ENCODE measurements at places on chromosomes 2 and 18.

GRCh38 chr2:114542695-114543094, 100.3 kb downstream of the DPP10 start:
- peaks cover 30% of the 10 kb centered on the region for H3K4me1 ChIP-seq
- no peak overlapping the region for H3K27ac ChIP-seq
- H3K36me3 ChIP-seq = no peaks in the 10 kb centered on the region
- no peaks in the 10 kb centered on the region for H3K27me3 ChIP-seq
- no peak for DNase-seq

- no peak overlapping the region for H3K4me3 ChIP-seq
- no peaks in the 10 kb centered on the region for H3K36me3 ChIP-seq
- no peaks in the 10 kb centered on the region for H3K27me3 ChIP-seq
- DNase-seq = no peak
Observed at GRCh38 chr2:66538291-66538690, 103.4 kb downstream of the MEIS1 start.

DNA sequence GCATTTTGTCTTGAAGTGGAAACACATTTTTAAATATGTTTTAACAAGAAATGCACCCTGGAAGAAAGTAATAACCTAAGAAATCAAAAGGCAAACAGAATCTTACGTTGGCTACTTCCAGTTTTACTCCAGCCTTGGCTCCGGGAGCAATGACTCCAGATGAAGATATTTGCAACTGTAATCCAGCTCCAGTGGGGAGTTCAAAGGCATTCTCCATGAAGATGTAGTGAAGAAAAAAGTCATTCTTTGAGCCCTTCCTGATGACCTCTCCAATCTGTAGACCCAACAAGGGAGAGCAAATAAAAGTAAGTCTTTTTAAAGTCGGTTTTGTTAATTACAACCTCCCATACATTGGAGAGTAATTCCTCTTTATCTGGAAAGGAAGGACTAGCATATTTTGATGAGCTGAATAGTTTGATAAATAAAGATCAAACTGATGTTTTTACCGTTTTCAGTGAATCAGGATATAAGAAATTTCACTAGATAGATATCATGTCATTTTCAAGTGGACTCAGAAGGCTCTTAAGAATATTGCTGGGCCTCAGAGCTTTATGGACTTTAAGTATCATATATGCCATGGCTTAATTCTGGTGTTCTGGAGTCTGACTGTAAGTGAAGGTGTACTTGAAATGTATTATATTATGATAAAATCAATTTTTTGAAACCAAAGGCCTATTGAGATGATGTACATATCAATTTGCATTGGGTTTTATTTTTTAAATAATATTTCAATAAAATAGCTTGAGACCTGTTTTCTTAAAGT, 20.3 kb downstream of the APOB start:
- no peak overlapping the region for H3K4me3 ChIP-seq
- no peaks in the 10 kb centered on the region for H3K27me3 ChIP-seq
- no peak for DNase-seq

DNA sequence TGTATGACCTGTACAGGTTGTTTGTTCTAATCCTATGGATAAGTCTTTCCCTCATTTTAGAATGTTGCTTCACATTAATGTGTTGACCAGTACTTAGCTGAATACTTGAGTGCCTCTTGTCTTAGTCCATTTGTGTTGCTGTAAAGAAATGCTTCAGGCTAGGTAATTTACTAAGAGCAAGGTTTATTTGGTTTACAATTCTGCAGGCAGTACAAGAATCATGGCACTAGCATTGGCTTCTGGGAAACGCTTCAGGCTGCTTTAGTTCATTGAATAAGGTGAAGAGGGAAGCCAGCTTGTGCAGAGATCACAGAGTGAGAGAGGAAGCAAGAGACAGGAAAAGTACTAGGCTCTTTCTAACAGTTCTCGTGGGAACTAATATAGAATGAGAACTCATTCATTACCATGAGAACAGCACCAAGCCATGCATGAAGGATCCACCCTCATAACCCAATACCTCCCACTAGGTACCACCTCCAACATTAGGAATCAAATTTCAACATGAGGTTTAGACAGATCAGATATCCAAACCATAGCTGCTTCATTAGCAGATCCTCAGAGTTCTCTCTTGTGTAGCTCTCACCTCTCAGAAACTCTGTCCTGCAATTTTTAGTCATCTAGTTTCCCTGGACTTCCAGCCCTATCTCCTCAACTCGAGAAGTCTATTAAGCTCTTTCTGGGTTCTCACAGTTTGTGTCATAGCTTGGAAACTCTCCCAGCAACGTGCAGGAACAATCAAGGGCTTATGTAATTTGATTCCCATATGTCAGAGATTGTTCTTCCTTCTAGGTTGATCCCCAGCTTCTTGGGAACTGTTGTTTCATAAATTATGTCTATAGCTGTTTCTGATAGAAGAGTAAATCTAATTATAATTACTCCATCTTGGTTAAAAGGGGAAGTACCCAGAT, 2082.3 kb upstream of the CELF4 start:
- DNase-seq = peak; percentile 3
- no peak overlapping the region for H3K27ac ChIP-seq
- H3K36me3 ChIP-seq = no peaks in the 10 kb centered on the region
- no peaks in the 10 kb centered on the region for H3K4me1 ChIP-seq

DNA sequence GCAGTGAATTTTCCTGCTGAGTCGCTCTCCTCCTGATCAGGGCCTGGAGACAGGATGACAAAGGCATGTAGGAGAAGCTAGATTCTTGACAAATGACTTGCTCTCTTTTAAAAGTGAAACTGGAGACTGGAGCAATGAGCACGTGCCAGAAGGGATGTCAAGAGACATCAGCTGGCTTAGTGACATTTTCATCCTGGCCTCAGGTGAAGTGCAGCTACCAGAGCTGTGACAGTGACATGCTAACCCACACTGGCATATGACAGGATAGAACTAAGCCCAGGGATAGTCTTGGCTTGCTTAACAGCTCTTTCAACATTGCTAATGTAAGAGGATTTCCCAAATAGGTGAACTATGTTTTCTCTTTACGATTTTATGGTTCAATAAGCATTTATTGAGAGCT, 757.5 kb upstream of the DDX18 start:
- no peak for DNase-seq
- no peak overlapping the region for H3K27ac ChIP-seq
- H3K27me3 ChIP-seq = no peaks in the 10 kb centered on the region
- H3K4me1 ChIP-seq = no peaks in the 10 kb centered on the region

GRCh38 chr18:77702686-77703085, 453.0 kb downstream of the GALR1 start:
- no peaks in the 10 kb centered on the region for H3K36me3 ChIP-seq
- H3K27ac ChIP-seq = no peak overlapping the region
- H3K4me3 ChIP-seq = no peak overlapping the region
- no peaks in the 10 kb centered on the region for H3K4me1 ChIP-seq
- H3K27me3 ChIP-seq = no peaks in the 10 kb centered on the region
- peak; percentile 16 for DNase-seq

GRCh38 chr18:64148988-64149387, at the start of gene LINC00305:
TSS of gene LINC00305 (minus strand) at chr18:64149088.
- no peaks in the 10 kb centered on the region for H3K4me1 ChIP-seq
- DNase-seq = no peak
- no peaks in the 10 kb centered on the region for H3K27me3 ChIP-seq
- no peak within 1 kb of the TSS for H3K27ac ChIP-seq
- no peaks in the 10 kb centered on the region for H3K36me3 ChIP-seq

DNA sequence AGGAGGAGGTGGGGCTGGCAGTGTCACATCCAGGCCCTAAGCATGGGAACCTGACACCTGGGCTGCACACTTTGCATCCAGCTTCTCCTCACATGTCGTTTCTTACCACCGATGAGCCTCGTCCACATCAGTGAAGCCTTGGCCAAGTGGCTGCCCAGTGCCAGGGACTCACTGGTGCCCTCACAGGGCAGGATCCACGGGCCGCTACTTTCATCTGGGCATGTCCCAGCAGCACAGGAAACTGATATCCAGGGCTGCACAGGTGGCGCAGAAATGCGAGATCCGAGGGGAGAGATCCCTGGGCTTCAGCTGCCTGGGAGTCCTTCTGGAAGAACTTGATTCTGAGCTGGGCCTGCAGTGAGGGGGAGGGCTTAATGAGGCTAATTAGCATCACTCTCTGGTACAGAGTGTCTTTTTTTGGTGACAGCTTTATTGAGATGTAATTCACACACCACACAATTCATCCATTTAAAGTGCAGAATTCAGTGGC, 291.6 kb upstream of the HDAC4 start:
- no peaks in the 10 kb centered on the region for H3K27me3 ChIP-seq
- peak; percentile 69 for DNase-seq
- no peak overlapping the region for H3K4me3 ChIP-seq
- H3K27ac ChIP-seq = no peak overlapping the region
- H3K4me1 ChIP-seq = peaks cover 21% of the 10 kb centered on the region
- no peaks in the 10 kb centered on the region for H3K36me3 ChIP-seq

DNA sequence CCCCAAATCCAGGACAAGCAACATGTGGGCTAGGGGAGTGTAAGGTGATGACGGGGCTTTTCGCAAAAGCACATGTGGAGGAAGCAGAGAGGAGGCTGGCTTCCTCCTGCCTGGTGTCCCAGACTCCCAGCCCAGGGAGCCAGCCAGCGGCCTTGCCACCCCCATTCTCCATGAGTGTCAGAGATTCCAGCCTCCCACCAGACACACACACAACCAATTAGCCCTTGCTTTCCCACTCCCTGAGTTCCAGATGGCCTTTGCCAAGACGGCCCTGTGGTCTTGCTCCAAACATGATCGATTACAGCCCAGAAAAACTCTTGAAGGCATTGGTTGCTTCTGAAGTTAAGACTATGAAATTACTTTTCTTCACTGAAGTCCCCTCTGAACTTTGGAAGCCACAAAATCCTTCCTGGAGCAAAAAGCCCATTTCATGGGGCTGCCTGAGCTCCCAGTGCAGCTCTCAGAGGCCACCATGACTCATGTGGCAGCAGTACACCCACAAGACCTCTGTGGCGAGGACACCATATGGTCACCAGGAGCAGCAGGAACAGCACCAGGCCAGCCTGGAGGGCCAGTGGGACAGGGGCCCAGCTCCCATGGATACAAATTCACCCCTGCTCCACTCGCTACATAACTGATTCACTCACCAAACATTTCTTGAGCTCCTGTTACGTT, 69.1 kb upstream of the PID1 start:
- DNase-seq = no peak
- H3K4me3 ChIP-seq = no peak overlapping the region
- H3K36me3 ChIP-seq = no peaks in the 10 kb centered on the region

- no peak overlapping the region for H3K4me3 ChIP-seq
- H3K36me3 ChIP-seq = no peaks in the 10 kb centered on the region
- H3K4me1 ChIP-seq = peaks cover 2% of the 10 kb centered on the region
- DNase-seq = no peak
- no peaks in the 10 kb centered on the region for H3K27me3 ChIP-seq
- H3K27ac ChIP-seq = no peak overlapping the region
Observed at GRCh38 chr2:64624108-64624610, 29.6 kb downstream of the SERTAD2 start.

DNA sequence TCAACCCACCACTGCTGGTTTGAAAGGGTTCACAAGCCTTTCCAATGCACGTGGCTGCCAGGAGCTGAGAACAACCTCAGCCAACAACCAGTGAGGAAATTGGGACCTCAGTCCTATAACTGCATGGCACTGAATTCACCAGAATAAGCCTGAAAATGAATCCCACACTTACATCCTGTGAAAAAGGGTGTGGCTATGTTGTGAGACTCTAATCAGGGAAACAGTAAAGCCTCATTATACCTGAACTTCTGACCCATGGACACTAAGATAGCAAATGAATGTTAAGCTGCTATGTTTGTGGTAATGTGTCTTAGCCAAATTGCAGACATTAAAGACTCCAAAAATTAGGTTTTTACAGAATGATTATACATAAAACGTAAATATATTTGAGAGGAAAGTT, 515.8 kb downstream of the IRS1 start:
- H3K27ac ChIP-seq = no peak overlapping the region
- DNase-seq = no peak
- H3K4me3 ChIP-seq = no peak overlapping the region
- no peaks in the 10 kb centered on the region for H3K36me3 ChIP-seq
- H3K4me1 ChIP-seq = no peaks in the 10 kb centered on the region

- no peaks in the 10 kb centered on the region for H3K36me3 ChIP-seq
- H3K27ac ChIP-seq = no peak overlapping the region
- H3K4me1 ChIP-seq = no peaks in the 10 kb centered on the region
Observed at GRCh38 chr2:116787848-116788247, 1026.6 kb upstream of the DDX18 start.

- DNase-seq = no peak
- no peak overlapping the region for H3K4me3 ChIP-seq
- no peak overlapping the region for H3K27ac ChIP-seq
- H3K36me3 ChIP-seq = no peaks in the 10 kb centered on the region
- H3K4me1 ChIP-seq = no peaks in the 10 kb centered on the region
Observed at GRCh38 chr2:99689145-99689742, 199.4 kb upstream of the REV1 start.

DNA sequence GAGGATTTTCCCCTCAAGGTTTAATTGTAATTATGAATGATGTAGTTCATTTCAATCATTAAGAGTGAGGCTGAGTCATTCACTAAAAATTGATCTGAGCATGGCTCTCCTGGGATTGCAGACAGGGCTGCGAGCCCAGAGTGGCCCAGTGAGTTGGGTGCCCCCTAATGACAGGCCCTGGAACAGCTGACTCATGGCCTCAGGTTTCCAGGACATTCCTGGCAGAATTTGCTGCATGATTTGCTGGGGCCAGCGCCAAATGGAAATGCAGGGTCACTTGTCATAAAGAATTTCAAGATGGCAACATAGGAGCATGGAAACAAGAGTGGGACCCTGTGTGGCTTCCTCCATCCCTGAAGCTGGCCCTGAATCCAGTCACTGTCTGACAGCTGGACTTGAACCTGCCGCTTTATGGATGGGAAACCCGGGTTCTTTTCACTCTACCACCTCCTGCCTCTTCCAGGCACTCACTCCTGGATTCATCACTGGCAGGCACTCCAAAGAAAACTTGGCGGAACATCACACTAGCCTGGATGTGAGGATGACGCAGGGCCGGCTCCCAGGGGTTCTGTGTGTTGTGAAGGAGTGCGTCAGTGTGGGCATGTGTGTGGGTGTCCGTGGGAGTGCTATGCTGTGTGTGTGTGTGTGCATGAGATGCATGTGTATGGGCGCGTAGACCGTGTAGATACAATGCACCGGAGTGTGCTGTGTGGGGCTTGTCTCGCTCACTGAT, 15.2 kb downstream of the OTOF start:
- no peak overlapping the region for H3K4me3 ChIP-seq
- DNase-seq = peak; percentile 76
- H3K27ac ChIP-seq = no peak overlapping the region
- H3K27me3 ChIP-seq = no peaks in the 10 kb centered on the region
- no peaks in the 10 kb centered on the region for H3K36me3 ChIP-seq
- no peaks in the 10 kb centered on the region for H3K4me1 ChIP-seq
